Astrocyte (in vitro differentiated cells and primary cell): ENCODE measurements at places on chromosomes 4 and X.
A peak's percentile ranks its signal among the peaks of the same experiment; 100 is the strongest.

DNA sequence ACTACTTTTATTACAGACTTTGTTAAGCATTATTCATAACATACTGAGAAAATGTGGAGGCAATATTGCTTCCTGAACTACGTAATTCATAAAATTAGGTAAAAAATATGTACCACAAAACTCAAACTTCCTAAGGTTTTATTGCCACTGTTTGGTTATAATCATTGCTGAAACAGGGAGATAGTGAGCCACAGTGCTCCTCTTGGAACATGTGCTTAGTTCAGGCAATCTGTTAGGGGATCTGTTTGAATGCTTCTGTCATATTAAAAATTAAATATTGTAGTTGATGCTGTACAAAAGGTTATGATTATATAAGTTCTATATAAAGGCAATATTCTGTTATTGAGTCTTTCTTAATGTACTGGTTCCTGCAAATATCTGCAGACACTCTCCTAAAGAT lies 480.7 kb downstream of the GRXCR1 start:
- DNase-seq = no peak

DNA sequence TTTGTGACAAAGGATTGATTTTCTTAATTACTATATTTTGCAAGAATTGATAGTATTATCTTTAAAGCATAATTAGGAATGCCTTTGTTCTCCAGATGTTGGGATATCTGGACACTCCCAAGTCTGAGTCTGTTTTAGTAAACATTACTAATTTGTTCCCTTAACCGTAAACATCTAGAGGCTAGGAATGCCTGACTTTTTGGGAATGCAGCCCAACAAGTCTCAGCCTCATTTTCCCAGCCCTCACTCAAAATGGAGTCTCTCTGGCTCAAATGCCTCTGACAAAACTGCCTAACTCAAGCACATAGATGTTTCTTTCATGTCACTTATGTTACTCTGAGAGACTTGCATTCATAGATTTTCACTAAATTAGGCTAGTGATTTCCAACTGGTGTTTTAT lies 297.0 kb upstream of the CLNK start:
- no peak for DNase-seq

DNA sequence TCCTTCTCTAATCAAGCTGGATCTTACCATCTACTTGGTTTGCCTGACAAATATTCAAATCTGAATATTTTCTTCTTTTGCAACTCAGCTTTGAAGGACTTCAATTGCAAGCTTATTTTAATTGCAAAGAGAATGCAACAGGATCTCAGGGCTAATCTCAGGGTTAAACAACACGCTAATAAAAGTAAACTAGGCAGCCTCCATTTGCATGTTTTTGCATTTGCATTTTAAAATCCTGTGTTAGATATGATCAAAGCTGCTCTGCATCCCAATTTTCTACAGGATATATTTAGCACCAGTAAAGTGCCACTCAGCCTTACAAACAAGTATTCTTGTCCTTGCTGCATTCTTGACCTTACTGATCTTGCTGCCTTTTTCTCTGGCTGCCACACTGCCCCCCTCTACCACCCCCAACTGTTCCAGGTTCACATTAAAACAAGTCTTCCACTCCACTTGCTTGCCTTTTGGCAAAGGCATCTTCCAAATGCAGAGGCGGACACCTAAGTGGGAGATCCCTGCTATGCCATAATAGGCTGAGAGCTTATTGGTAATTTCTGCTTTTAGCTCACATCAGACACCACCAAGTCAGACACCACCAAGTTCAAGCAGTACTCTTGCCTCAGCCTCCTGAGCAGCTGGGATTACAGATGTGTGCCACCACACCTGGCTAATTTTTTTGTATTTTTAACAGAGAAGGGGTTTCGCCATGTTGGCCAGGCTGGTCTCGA lies 48.1 kb downstream of the GPRIN3 start:
- no peak for DNase-seq

- DNase-seq = no peak
Measured at GRCh38 chrX:87961471-87961870, 443.9 kb downstream of the KLHL4 start.

DNA sequence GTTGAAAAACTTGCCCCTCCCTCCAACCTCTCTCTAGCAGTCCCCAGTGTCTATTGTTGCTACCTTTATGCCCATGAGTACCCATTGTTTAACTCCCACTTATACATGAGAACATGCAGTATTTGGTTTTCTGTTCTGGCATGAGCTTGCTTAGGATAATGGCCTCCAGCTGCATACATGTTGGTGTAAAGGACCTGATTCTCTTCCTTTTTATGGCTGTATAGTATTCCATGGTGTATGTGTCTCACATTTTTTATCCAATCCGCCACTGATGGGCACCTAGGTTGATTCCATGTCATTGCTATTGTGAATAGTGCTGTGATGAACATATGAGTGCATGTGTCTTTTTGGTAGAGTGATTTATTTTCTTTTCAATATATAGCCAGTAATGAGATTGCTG lies 50.0 kb upstream of the GPC4 start:
- no peak for DNase-seq

- DNase-seq = no peak
Measured at GRCh38 chr4:77074381-77074831, 1.4 kb downstream of the CCNI start.

DNA sequence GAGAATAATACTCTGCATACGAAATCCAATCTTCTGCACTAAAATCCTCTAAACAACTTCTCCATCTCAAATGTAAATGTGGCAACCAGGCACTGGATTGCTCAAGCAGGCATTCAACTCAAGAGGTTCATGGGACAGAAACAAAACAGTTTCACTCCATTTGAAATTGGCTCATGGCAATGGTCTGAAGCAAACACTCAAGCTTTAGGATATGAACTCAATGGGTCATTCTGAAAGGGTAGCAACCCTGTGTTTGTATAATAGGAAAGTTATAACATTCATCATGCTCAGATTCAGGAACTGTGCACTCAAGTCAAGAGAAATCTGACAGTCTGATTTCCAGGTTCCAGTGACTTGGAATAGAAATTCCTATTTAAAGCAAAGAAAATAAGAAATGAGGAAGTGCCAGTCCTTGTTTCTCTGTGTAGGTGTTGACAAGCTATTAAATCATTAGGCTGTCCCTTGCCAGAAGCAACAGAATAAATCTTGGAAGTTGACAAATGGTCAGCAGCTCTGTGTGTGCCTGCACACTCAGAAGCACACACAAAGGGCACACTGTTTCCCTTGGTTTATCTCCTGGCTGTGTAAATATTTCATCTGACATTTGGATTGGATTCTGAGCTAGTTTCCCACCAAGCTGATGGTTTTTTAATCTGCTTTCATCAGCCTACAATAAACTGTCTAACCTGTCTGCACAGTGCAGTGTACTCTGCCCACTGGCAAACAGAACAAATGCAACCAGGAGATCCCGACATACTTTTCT lies 75.9 kb upstream of the CITED1 start:
- no peak for DNase-seq

DNA sequence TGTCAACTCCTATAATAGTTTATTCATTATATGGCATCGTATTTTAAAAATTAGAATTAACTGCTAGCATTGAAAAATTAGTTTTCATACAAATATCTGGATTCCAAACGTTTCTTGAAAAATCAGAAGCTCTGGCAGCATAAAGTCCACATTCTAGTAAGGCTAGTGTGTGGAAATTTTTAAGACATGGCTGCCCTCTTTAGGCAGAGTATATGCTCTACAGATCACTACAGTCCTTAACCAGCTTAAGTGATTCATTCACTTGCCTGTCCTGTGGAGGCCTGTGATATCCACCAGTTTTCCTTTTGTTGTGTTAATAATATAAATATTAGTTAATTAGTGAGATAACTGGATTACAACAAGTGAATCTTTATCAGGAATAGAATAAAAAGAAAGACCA lies 287.2 kb downstream of the OPHN1 start:
- peak; percentile 31 for DNase-seq

DNA sequence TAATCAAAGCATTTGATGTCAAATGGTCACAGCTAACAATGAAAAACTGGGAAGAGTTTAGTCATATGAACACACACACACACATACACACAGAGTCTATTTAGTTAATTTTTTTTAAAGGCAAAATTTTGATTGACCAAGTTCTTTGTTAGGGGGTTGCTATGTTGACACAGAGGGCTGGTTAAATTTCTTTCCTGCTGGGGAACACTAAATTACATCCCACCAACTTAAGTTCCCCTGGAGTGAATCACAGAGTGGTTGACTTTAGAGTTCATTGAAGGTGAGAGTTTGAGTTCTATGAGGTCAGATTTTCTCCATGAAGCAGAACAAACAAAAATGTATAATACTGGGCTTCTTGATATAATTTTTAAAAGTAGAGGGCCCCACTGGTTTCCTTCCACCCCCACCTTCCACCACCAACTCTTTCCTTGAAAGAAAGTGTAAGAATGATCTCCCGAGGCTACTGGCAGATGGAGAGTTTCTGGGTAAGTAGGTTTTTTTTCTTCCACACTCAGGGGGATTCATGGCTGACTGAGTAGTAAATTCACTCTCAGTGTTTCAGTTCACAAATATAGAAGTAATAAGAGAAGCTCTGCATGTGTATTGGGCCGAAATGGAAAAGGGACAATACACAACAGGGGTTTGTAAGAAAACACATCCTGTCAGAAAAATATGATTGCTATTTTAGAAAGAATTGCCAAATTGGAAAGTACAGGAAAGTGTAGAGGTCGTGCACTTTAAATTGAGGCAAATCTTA lies 917.0 kb upstream of the LCORL start:
- peak; percentile 10 for DNase-seq

GRCh38 chr4:149194061-149194460 lies 621.6 kb downstream of the IQCM start:
- no peak for DNase-seq

GRCh38 chr4:131052646-131053045 lies 1956.7 kb downstream of the C4orf33 start:
- no peak for DNase-seq

DNA sequence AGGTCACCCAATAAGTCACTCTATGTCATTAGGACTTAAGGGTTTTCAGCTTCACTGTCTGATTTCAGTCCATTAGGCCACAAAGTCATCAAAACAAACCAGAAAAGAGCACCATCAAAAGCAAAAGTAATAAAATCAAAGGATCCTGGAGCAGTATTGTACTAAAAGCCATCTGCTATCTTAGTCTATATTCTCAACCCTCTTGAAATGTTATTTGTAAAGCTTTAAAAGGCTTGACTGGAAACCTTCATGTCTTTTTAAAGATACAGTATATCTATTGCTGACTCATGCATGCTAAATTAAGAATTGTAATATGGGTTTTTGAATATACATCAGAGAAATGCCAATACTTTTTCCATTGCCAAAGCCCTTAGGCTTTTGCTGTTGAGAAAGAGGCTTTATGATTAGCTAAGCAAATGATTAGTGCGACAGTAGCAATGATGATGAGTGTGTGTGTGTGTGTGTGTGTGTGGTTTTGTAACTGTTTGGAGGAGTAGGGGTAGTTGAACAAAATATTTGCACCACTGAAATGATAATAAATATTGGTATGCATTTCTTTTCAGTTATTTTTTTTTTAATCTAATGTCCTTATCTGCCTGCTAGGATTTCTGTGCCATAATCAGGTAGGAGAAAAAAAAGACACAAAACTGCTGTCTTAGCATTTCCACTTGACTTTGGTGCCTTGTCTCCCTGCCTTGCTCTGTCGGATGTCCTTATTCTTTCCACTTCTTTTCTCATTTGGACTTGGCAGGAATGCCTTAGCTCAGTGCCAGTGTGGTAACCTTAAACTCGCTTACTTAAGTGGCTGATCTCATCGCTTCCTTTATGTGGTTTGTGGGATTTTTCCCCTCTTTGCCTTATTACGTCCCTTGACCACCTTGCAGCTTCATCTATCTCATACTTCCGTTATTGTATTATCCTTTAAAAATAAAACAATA lies 119.7 kb downstream of the PCDH7 start:
- peak; percentile 98 for DNase-seq

GRCh38 chrX:24081661-24082154 lies 27.0 kb downstream of the EIF2S3 start:
- peak; percentile 27 for DNase-seq

- DNase-seq = no peak
Measured at GRCh38 chr4:6504900-6505496, 32.6 kb upstream of the PPP2R2C start.

- DNase-seq = no peak
Measured at GRCh38 chr4:3803946-3804345, 37.8 kb downstream of the ADRA2C start.

GRCh38 chr4:94595880-94596483 lies 144.2 kb downstream of the PDLIM5 start:
- peak; percentile 47 for DNase-seq

DNA sequence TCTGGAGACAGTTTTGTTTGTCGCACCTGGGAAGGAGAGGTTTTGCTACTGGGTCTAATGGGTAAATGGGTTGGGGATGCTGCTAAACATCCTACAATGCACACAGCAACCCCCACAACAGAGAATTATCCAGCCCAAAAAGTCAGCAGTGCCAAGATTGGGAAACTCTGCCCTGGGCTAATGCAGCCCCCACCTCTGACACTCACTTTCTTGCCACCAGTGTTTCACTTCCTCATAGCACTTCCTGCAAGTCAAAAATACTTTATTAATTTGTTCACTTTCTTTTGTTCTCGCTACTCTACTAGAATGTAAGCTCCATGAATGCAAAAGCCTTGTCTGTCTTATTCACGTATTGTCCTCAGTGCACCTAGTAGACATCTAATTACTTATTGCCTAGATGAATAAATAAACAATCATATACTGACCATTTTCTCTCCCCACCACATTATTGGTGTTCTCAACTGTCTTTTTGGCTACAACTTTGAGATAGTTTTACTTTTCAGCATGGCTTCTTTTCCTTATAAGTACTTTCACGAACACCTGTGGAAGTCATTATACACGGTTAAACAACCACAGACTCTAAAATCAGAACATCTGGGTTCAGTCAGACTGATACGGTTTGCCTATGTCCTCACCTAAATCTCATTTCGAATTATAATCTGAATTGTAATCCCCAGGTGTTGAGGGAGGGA lies 82.0 kb upstream of the PITX2 start:
- no peak for DNase-seq

GRCh38 chr4:98203332-98204235 lies 57.6 kb upstream of the RAP1GDS1 start:
- no peak for DNase-seq

GRCh38 chr4:26884026-26884425 lies 23.4 kb downstream of the STIM2 start:
- no peak for DNase-seq

GRCh38 chr4:153318696-153319320 lies 25.7 kb upstream of the MND1 start:
- DNase-seq = peak; percentile 14

DNA sequence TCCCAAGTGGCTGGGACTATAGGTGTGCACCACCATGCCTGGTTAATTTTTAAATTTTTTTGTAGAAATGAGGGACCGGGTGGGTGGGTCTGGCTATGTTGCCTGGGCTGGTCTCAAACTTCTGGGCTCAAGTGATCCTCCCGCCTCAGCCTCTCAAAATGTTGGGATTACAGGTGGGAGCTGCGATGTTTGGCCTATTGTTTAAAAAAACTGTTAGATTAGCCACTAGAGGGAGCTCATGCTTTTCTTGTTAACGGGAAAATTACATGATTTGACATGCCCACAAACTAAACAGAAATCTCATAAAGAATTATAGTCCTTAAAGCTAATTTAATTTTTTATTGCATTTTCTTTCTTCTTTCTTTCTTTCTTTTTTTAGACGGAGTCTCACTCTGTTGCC lies 5.0 kb upstream of the SDAD1 start:
- peak; percentile 33 for DNase-seq

- DNase-seq = no peak
Measured at GRCh38 chrX:48824066-48824465, 2.2 kb upstream of the ERAS start.

GRCh38 chr4:3077796-3078195 lies 3.3 kb downstream of the HTT start:
- DNase-seq = no peak

- DNase-seq = no peak
Measured at GRCh38 chrX:153882086-153882498, 3.9 kb downstream of the L1CAM start.
